ENCODE measurements at places on chromosomes 16 and 17.

DNA sequence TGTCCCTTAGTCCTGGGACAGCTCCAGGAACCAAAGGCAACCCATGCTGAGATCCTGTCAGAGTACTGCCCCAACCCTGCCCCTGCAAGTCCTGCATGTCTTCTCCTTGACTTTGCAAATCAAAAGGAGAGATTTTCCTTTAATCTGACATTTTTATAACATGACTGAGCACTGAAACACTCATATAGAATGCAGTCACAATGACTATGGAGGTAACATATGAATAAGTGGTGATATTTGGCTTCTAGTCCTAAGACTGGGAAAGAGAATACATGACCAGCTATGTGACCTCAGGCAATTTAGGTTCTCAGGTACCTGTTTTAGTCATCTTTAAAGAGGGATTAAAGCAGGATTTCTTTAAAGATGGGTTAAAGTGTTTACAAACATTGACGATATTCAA lies 941.6 kb upstream of the CDH8 start:
- DNase-seq = no peak

GRCh38 chr17:28507567-28508203 lies 1.5 kb downstream of the FOXN1 start:
- no peak for DNase-seq

- DNase-seq = no peak
Measured at GRCh38 chr17:18185391-18185790, 1.8 kb downstream of the ALKBH5 start.

DNA sequence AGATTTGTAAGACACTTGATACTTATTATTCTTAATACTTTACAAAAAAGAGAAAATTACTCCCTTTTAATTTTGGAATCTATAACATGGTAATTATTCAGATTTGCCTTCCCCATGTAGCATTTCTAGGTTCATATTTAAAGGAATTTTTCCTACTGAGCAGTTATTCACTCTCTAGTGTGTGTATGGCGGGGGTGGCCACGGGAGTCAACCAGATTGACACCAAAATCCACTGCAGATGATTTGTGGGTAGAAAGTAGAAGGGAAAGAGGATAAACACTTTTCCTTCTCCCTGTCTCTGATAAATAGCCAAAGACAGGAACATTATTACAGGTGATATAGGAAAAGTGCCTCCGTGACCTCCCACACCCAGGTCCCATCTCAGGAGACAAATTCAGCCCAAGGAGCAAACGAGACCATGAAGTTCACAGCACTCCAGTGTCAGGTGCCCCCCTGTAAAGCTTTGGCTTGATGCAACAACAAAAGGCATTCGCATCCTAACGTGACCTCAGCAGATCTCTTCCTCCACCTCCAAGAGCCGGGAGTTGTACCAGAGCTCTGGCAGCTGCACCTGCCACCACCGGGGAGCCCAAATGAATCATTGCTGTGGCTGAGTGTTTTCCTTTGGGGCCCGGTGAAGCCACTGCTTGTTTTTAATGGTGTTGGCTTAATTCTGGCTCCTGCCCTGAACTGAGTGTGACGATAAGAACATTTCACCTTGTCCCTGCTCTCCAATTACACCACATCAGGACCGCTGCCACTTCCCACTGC lies 92.7 kb upstream of the NOL11 start:
- no peak for DNase-seq

DNA sequence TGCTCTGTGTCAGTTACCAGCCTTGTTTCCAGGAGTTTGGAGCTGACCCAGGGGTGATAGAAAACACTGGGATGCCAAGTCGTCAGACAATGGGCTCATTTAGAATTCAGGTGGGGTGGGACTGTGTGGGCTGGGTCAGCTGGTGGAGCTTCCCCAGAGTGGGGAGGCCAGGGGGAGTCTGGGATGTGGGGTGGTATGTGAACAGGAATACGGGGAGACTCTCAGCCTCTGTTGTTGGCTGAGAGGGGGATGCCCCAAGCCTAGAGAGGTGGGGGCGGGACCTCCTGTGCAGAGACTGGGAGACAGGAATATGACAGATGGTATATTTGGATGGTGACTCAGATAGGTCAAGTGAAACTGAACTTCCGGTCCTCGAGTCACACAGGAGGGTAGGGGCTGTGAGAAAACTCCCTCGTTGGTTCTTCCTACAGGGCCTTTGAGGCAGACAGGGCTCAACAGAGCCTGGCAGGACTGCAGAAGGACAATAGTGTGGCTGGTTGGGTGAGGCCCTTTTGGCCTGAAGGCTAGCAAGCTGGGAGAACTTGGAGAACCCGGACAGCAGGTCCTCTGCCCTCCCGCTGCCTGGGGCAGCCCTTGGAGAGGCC lies 23.7 kb downstream of the CDH1 start:
- DNase-seq = peak; percentile 18

- no peak for DNase-seq
Measured at GRCh38 chr16:86595983-86596605, 17.7 kb downstream of the FOXL1 start.

DNA sequence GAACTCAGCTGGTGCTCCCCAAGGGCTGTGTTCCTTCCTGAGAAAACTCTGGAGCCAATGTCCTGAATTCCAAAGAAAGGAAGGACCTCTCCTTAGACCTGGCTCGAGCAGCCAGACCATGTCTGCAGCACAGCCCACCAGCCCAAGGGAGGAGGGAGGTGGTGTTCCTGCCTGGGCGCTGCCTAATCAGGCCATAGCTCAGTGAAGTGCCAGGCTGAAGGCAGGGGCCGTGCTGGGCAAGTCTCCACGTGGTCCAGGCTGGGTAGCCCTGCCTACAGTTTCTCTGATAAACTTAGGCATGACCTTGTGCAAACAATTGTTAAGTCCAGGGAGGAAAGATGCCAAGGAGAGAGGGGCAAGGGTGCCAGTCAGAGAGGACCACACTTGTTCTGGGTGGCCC lies 76.8 kb downstream of the MPRIP start:
- DNase-seq = no peak

- DNase-seq = no peak
Measured at GRCh38 chr17:8651013-8651412, 20.5 kb upstream of the MYH10 start.

DNA sequence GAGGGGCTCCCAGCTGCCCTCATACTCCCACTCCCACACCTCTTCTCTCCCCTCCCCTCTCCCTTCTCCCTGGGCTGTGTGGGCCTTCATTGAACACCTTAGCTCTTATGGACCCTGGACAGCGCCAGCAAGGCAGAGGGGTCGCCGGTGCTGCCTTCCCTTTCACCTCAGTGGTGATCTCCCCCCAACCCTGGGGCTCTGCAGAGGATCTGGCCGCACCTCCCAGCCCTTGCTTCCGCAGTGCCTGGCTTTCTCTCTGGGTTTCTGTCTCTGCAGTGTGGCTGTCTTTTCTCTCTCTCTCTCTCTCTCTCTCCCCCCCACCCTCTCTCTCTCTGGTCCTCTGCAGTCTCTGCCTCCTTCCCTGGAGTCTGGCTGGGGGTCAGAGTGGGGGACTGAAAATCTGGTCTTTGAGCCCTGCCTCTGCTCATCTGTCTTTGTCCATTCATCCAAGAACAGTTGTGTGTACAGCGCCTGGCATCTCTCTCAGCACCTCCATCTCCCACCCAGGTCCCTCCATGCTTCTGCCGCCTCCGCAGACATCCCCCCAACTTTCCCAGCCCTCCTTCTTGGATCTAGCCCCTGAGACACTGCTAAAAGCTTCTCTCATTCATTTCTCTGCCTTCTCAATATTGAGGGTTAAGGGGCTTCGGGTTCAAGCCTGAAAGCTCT lies 1.1 kb downstream of the SEZ6L2 start:
- no peak for DNase-seq

DNA sequence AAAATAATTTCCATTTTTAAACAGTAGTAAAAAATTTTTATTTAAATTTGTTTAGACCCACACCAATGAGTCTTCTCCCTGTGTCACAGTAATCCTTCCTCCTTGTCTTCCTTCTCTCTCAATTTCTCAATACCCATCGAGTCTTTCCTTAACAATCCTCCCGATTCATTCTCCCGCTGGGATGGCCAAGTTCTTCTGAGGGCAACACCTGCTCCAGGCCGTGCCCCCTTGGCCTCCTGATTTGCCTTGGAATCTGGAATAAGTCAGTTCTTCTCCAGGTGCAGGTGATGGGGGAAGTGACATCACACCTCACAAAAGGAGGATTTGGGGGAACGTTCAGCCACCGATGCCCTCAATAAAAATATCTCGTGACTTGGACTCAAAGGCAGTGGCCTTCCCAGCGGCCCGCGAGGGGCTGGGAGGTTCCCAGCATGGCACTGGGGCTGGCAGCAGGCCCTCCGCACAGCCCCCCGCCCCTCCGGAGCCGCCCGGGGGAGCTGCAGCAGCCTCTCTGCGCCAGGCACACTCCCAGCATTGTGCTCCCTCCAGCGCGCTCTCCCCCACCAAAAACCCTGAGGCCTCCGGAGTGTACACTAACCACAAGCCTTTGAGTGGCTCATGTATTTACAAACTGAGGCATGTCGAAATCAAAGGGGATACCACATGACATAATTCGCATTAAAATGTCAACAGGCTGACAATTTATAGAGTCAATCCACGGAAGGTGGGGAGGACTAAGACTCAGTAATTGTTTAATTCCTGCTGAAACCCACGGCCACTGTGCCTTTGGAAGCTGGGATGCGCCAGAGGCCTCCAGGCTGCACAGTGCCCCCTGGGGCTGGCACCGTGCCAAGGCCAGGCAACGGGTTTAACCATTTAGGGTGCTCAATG lies 120.5 kb downstream of the ZFHX3 start:
- DNase-seq = no peak

GRCh38 chr17:16652847-16653366 lies 743 bp downstream of the ZNF624 start:
- no peak for DNase-seq

DNA sequence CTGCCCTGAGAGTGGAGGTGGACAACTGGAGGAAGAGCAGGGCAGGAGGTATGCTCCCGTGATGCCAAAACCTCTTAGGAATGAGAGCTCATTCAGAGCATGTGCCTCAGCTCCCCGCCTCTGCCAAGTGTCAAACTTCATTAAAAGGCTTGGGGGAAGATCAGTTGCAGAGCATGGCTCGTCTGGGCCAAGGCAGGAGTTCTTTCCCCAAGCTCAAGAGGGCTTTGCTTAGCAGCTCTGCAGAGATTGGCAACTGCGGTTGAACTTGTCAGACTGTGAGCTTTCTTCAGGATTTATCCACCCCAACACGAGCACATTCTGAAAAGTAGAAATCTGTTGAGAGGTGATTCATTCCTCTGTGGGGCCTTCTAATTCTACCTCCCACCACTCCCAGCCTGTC lies 248.1 kb downstream of the HS3ST3A1 start:
- no peak for DNase-seq

DNA sequence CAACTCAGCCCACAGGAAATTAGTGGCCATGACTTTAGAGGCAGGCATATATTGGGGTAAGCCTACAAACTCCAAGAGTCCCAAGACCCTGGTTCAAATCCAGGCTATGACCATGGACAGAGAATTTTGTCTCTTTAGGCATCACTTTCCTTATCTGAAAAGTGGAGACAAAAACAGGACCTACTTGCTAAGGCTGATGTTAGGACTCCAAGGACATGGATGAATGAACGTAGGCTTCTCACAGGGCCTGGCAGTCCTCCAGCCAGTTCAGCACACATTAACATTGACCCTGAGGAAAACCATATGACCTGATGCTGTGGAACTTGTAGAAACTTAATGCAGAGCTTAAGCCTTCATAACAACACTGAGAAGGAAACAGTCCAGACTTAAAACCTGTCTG lies 1.4 kb downstream of the FKBP10 start:
- no peak for DNase-seq

GRCh38 chr17:82173351-82174041 lies 39.1 kb downstream of the CCDC57 start:
- no peak for DNase-seq

DNA sequence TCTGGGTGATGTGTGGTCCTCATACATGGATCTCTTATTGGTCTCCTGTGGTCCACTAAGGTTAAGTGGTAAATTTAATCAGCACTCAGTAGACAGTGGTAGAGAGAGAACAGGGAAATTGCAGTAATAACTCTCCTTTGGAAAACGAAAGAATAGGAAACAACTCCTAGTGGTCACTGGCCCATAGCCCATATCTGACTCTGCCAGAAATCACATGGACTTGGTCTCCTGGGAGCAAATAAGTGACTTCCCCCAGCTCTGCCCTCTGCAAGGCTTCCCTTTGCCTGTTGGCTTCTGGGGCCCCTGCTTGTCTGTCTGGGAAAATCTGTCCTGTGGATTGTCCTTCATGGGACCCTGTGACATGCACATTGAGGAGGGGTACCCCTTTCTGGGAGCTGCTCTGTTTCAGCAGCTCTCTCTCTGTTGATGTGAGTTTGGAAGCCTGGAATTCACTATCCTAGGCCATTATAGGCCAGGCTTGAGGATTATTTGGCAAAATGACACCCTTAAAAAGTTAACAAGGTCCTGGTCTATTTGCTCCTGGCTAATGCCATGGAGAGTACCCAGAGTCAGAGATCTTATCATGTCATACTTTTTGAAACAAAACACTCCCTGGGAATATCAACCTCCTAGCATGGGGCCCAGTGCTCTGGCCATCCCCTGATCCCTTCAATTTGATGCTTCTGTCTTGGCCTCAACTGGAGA lies 58.0 kb upstream of the HNF1B start:
- no peak for DNase-seq

GRCh38 chr16:23511731-23512130 lies 1.4 kb upstream of the GGA2 start:
- DNase-seq = no peak

DNA sequence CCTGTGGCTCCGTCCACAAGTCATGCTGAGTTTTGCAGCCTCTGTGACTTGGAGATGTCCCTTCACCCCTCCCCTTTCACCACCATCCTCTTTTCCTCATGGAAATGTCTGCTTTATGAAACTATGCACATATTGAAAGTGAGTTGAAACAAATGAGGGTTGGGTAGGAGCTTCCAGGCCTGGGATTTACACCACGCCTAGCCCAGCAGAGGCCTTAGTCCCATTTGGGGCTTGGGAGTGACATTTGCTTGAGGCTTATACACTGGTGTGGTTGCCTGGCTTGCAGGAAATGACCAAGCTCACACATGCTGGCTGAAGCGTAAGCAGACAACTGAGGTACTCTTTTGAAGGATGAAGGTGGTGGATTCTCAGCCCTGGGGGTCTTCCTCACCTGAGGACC lies 10.5 kb upstream of the SPNS1 start:
- no peak for DNase-seq

GRCh38 chr16:64339052-64339770 lies 782.7 kb downstream of the CDH11 start:
- DNase-seq = no peak

GRCh38 chr16:85891033-85891775 lies 7.8 kb upstream of the IRF8 start:
- no peak for DNase-seq

GRCh38 chr17:61451538-61452300 lies 503 bp upstream of the TBX4 start:
- DNase-seq = no peak

Data from CD4-positive, alpha-beta T cell treated with Interleukin-4 for 4 hours (primary cell).